T-helper 17 cell (primary cell): ENCODE measurements at places on chromosomes 4 and X.

DNA sequence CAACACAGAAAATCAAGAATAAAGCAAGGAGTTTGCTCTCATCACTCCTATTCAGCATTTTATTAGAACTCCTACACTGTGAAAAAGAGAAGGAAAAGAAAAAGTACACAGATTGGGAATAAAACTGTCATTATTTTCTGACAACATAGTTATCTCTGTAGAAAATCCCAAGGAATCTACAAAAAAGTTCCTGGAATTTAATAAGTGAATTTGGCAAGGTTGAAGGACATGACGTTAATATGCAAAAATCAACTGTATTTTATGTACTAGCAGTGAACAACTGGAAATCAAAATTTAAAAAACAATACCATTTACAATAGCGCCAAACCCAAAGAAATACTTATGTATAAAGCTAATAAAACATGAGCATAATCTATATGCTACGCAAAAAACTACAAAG, 26.3 kb downstream of the CHIC2 start:
- DNase-seq, result no peak

DNA sequence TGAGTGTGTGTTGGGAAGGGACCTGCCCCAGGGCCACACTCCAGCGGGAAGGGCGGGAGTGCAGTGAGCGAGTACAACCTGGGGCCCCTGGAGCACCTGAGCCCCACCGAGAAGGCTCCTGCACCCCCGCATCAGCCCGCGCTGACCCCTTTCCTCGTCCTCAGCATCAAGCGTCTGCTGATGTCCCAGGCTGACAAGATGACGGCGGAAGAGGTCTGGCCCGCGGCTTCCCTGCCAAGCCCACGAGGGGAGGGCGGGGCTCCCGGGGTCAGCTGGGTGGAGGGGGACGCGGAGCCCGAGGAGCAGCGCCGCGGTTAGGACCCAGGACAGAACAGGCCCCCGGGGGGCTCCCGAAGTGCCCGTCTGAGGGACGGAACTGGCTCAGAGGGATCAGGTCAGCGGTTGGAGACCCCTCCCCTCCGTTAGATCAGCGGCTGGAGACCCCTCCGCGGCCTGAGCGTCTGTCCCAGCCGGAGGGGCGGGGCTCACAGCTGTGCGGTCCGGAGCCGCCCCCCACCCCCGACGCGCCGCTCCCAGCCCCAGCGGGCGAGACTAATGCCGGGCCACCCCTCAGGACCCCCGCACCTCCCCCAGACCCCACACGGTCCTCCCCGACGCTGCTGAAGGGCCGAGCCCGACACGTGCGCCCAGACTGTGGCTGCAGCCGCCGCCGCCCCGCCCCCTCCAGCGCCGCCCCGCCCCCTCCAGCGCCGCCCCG, 6.7 kb downstream of the MYL5 start:
- DNase-seq, result peak; percentile 47

GRCh38 chr4:168293386-168293975, 25.1 kb downstream of the DDX60 start:
- DNase-seq, result no peak

DNA sequence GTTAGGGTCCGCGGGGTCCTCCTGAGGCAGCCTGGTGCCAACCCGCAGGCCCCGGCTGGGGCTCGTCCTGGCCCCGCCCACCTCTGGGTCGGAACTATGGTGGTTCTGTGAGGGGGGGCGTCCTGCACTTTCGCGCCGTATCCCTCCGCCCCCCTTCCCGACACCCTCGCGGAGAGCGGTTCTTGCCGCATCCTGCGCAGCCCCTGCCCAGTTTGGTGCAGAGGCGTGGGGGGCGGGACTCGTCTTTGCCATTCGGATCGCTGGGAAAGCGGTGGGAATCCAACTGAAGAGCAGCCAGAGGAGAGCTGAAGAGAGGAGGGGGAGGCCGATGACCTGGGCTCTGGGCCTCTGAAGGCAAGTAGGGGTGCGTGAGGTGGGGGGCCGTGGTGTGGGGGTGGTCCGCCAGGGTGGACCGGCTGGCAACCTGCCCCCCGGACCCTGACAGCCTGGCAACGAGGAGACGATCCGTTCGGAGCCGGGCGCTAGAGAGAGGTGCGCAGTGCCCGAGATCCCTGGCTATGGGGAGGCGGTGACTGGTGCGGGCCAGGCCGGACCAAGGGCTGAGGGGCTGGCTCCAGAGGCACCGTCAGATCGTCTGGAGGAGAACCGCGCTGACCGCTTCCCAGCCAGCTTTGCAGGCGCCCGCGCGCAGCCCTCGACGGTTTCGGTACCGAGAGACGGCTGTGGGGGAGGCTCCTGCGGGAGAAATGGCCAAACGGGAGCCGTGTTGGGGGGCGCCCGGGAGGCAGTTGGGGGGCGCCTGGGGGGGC, at the start of gene GPRASP1:
TSS of gene GPRASP1 (plus strand) at position 242 of the 770 bp plus-strand sequence. CDS start 2,431 bp downstream, outside the sequence.
- DNase-seq, result peak; percentile 51

DNA sequence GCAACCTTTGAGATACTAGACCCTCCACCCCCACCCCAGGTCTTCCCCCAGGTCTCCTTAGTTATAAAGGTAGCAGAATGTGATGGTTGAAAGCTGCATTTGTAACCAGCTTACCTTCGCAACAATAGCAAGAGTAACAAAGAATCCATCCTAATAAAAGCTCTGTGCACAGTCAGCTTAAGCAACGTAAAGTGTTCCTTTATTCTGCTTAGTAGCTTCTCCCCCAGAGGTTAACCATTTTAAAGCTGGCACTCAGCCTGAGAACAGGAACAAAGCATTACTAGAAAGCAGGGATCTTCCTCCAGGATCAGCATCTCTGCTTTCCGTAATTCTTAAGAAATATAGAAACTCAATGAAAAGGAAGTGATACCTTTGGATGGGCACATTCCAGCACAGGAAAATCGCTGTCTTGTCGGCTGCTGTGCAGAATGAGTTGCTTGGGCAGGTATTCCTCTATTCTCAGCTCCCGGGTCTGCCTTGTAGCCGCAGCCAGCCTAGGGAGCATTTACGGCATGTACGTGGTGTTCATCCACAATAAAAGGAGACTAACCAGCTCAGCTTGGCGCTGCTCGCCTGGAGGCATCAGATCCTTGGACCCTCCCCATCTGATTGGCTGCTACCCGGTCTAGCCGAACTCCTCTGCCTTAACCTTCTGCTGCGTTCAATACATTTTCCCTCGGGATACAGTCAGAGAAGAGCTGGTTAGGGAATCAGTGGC, 113.0 kb upstream of the TLR3 start:
- DNase-seq, result no peak

GRCh38 chrX:40646489-40647306, 663 bp downstream of the CXorf38 start:
- no peak for DNase-seq

GRCh38 chrX:28802625-28803024, 215.4 kb downstream of the IL1RAPL1 start:
- DNase-seq, result no peak

- DNase-seq, result no peak
Observed at GRCh38 chr4:113330200-113330599, 280.7 kb downstream of the ANK2 start.
